ENCODE measurements at places on chromosomes 5 and 9. TPM values are rescaled to one million over a fixed set of nuclear protein-coding genes. Genes with fewer than 3 reads are reported as not detected.

CCL19 gene
- total RNA-seq: not detected

FCN1 gene
- total RNA-seq: not detected

DNA sequence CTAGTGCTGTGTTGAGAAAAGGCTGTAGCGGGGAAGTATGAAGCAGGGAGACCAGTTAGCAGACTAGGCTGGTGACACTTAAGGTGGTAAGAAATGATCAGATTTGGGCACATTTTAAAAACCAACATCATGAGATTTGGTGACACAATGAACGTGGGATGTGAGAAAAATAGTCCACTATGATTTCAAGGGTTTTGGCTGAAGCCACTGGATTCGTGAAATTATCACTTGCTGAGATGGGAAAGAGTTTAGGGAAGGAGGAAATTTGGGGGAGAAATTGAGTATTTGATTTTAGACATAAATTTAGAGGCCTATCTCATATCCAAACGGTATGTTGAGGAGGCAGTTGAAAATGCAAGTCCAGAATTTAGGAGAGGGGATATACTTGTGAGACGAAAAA, 23.1 kb downstream of the SKP2 start:
- H3K27ac ChIP-seq: no peak overlapping the region
- H3K4me1 ChIP-seq: no peaks in the 10 kb centered on the region
- peaks cover 58% of the 10 kb centered on the region for H3K36me3 ChIP-seq
- DNase-seq: no peak
- no peak overlapping the region for H3K4me3 ChIP-seq
- H3K27me3 ChIP-seq: no peaks in the 10 kb centered on the region

DNA sequence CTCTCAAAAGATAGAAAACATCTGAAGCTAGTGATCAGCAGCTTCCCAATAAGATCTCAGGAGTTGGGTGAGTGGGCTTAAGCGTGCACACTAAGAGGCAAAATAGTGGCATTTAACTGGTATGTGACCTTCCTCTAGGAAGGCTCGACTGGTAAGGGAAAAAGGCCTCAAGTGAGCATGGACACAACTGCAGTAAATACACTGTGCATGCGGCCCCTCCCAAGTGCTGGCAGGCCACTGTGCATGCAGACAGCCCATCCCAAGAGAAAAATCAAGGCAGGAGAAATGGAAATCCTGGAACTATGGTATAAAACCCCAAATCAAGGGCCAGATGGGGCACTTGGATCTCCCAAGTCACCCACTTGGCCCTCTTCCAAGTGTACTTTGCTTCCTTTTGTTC, 112.7 kb downstream of the SMC2 start:
- no peaks in the 10 kb centered on the region for H3K36me3 ChIP-seq
- no peaks in the 10 kb centered on the region for H3K4me1 ChIP-seq
- no peak overlapping the region for H3K27ac ChIP-seq
- H3K27me3 ChIP-seq: no peaks in the 10 kb centered on the region

BAAT gene
- 8.9 TPM for total RNA-seq

GRCh38 chr5:119458911-119459632, 6.8 kb downstream of the HSD17B4 start:
- H3K27ac ChIP-seq: no peak overlapping the region
- DNase-seq: no peak
- H3K4me3 ChIP-seq: no peak overlapping the region
- no peaks in the 10 kb centered on the region for H3K4me1 ChIP-seq
- peaks cover 6% of the 10 kb centered on the region for H3K36me3 ChIP-seq

DNA sequence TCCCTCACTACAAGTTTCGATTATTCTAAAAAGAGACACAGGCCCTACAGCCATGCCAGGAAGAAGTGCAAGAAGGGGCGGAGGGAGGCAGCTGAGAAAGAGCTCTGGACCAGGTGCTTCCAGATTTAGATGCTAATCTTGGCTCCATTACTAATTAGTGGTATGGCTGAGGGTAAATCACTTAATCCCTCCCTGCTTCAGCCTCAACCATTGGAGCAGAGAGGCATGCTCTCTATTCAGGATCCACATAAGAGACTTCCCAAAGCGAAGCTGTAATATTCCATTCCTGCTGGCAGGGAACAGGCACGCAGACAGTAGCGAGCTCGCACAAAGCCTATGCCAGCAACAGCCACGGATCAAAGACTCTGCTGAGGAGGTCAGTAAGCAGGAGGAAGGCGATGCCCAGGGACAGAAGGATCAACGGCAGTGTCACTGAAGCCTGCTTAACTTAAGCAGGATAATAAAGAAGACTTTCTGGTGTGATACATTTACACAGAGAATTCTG, 24.2 kb downstream of the LIFR start:
- H3K4me3 ChIP-seq: no peak overlapping the region
- H3K4me1 ChIP-seq: no peaks in the 10 kb centered on the region
- no peak for DNase-seq
- no peak overlapping the region for H3K27ac ChIP-seq

Data from astrocyte (in vitro differentiated cells and primary cell).